ENCODE measurements at places on chromosomes 2 and 18. TPM values are rescaled to one million over a fixed set of nuclear protein-coding genes. Genes with fewer than 3 reads are reported as not detected.

DNA sequence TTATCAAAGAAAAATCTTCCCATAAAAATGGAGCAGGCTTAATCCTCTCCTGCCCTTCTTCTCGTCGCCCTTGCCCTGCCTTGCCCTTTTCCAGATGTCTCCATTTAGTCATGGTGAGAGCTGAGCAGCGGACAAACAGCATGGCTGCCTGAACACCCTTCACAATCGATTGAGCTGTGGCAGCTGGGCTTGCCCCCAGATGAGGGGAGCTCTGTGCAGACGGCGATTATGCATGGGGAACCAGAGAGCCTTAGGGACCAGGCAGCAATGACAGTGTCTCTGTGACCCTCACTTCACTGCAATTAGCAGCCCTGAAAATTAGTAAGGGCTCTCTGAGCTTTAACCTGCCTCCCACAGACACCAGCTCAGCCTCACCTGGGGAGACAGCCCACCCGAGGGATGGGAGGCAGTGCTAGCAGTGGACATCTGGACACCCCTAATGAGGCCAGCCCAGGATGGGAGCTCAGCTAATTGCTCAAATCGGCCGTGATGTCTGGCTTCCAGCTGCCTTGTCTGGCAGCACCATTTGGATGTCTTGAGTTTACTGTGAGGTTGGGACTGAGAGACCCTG, 365.7 kb downstream of the TNS1 start:
- DNase-seq, result no peak

DNA sequence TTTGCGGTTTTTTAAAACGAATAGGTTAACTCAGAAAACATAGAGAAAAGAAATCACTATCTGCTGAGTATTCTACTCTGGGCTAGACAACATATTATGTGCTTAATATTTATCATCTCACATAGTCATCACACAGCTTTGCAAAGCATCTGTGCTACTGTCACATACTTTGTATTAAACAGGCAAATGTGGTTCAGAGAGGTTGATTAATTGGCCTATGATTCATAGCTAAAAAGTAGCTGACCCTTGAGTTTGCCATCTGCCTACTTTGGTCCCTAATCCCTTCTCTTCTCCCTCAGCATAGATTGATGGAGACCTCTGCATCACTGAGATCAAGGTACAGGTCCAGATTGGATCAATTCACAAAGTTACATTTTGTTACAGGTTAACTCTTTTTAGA, 21.4 kb downstream of the ANKRD30B start:
- DNase-seq, result no peak

GRCh38 chr2:207505171-207505570, 24.6 kb upstream of the CREB1 start:
- no peak for DNase-seq

DNA sequence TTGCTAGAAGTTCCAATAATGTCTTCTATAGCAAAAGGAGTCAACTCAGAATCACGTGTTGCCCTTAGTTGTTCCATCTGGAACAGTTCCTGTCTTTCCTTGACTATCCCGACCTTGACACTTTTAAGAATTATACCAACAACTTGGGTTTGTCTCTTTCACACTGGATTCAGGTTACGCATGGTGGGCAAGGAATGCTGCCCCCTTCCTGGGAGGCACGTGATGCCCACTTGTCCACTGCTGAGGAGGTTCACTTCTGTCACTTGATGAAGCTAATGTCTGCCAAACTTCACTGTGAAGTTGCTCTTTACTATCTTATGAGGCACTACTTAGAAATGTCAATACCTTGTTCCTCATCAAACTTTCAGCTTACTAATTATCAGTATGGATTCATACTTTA, 5.3 kb downstream of the COX5B start:
- no peak for DNase-seq

DNA sequence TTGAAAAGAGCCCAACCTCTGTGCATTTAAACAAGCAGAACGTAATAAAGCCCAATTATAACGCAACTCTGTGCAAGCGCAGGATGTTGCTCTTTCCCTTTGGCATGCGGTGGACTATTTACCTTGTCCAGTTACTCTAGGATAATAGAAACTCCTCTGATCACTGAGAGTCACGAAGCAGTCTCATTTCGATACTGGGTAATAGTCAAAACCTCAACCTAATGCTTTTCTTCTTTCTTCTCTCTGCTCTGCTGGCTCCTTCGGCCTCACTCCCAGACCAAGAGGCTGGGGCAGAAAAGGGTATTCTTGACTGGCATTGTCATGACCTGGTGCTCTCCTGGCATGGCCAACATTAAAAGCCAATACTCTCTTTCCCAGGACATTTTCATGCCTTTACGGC, 89.7 kb upstream of the GCFC2 start:
- DNase-seq, result no peak

The ZNF804A gene
- not detected for total RNA-seq

The CFAP53 gene
- total RNA-seq, result 0.26 TPM

The BOLL gene
- not detected for total RNA-seq

The DNER gene
- total RNA-seq, result not detected

Measured in chondrocyte (in vitro differentiated cells).